ENCODE measurements at places on chromosomes 7 and 10.
A peak's percentile ranks its signal among the peaks of the same experiment; 100 is the strongest.

- DNase-seq, result no peak
Observed at GRCh38 chr7:100867776-100868485, 744 bp downstream of the TRIP6 start.

- DNase-seq, result no peak
Observed at GRCh38 chr10:106224676-106225075, 939.8 kb downstream of the SORCS1 start.

- DNase-seq, result no peak
Observed at GRCh38 chr7:146090023-146090645, 26.5 kb upstream of the CNTNAP2 start.

GRCh38 chr10:52216852-52217251 is 97.2 kb upstream of the DKK1 start:
- DNase-seq, result no peak

DNA sequence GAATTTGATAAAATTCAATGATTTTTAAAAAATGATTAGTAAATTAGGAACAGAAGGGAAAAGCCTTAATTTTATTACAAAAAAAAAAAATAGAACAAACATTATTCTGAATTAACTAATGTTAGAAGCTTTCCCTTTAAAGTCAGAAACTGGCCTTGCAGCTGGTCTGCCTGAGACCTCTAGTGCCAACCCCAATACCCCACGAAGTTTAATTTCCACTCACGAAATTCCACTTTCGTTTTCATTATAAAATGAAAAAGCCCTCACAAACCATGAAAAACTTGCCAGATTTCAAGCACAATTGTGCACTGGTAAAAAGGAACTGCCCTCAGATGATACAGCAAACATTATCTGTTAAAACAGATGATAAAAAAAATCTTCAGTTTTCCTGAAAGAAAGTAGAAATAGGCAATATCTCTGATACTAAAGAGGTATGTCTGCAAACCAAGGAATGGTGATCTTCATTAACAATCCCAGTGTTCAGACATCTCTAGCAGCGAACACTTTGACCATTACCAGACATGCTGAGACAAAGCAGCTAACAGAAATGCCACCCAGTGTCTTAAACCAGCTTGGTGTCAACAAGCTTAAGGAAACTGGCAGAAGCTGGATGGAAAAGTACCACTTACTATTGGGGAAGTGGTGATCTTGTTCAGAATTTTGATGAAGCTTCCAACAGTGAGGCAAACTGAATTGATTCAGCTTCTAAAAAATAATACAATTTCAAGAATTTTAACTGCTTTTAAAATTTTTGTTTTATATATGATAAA is 80.2 kb downstream of the PALS2 start:
- DNase-seq, result no peak

GRCh38 chr10:103888113-103888841 is 29.7 kb downstream of the STN1 start:
- peak; percentile 92 for DNase-seq

DNA sequence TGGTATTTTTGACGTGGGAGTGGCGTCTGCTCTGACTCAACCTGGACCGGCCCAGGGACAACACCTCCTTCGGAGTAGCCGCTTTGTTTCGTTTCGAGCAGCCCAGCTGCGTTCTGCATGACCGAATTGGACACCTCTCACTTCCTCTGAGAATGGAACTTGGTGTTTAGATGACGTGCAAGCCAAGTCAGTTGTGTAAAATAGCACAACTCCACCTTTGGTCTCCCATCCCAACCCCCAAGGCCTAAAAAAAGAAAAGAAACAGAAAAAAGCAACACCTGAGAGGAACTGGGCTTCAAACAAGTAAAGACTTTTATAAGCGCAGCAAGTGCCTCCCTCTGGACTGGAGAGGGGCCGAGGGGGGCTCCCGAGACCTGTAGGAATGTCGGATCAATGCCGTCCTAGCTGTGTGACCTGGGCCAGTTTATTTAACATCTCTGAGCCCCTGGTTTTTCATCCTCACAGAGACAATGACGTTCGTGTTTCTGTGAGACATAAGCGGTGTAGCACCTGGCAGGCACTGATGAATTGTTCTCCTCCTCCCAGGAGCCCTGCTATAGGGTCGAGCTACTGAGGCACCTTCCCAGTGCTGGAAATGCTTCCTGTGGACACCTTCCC is 52.0 kb upstream of the SMNDC1 start:
- DNase-seq, result no peak

DNA sequence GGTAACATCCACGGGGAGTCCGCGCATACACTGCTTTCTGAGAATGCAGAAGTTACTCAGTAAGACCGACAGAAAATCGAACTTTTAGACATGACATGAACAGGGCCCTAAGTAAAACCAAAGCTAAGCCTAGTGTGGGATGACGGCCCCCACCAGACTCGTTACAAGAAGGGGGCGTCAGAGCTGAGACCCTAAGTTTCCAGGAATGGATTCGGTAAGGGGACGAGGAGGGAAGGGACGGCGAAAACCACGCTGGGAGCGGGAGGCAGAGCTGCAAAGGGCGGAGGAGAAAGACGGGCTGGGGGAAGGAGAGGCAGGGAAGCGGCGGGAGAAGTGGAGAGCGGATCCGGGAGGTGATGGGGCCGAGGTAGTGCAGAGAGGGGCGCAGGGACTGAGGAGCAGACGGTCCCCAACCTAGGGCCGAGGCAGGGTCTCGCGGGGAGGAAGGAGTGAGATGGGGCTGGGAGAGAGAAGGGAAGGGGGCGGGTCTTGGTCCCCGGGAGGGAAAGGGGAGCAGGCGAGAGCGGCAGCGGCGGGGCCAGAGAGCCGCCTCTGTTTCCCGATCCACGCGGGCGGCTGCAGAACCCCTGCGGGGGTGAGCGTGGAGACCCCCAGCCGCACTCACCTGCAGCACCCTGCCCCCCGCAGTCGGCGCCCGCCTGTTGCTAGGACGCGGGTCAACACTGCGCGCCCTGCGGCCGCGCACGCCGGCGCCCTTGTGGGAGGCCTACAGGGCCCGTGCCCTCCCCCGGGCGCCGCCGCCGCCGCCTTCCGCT is 513 bp downstream of the ODAD2 start:
- DNase-seq, result peak; percentile 39

DNA sequence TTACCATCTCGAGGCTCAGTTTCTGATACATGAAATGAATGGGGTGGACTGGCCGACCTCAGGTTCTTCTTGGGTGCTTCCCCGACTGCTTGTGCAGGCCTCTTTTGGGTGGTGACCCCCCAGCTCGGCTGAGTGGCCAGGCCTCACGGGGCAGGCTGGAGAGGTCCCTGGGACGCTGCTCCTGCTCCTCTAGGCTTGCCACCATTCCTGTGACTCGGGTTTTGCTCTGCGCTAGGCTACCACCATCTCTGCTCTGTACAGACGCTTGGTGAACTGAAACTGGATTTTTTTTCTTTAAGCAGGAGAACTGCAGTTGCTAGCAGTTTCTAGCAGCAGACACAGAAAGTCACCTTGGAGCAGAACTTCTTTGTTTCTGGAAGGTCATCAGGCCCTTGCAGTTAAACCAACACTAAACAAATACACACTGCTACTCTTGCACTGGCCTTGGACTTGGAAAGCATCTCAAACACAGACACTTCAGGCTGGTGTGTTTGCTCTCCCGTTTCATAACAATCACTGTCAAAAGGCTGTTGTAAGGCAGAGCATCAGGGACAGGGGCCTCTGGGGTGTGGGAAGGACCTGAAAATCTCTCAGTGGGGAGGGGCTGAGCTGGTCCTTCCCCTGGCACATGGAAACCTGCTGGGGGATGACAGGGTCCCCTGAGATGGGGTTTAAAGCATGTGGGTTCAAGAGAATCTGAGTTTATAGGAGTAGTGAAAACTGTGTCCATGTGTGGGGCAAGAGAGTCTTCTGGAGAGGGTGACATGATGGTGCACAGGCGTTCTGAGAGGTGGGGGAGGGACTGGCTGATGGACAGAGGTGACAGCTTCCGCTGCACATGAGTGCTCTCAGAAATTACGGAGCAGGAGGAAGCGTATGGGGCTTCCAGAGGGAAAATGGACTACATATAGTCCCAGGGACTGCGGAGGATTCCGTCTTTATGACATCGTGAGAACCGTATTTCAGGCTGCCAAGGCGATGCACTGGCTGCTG is 35.0 kb upstream of the GIMAP8 start:
- no peak for DNase-seq

DNA sequence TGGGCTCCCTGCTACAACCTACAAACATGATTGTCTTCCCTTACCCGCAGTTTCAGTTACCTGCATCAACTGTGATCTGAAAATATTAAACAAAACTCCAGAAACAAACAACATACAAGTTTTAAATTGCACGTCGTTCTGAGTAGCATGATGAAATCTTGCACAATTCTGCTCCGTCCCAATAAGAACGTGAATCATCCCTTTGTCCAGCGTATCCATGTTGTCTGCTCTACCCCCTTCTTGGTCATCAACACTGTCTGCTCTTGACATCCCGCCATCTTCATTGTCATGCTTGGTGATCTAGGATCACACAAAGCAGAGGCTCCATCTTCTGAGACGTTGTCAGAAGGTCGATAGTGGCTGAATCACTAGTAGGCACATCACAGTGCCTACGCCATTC is 53.9 kb downstream of the ACADSB start:
- DNase-seq, result no peak

GRCh38 chr10:95755511-95756004 is 405 bp upstream of the ENTPD1 start:
- DNase-seq, result peak; percentile 29

DNA sequence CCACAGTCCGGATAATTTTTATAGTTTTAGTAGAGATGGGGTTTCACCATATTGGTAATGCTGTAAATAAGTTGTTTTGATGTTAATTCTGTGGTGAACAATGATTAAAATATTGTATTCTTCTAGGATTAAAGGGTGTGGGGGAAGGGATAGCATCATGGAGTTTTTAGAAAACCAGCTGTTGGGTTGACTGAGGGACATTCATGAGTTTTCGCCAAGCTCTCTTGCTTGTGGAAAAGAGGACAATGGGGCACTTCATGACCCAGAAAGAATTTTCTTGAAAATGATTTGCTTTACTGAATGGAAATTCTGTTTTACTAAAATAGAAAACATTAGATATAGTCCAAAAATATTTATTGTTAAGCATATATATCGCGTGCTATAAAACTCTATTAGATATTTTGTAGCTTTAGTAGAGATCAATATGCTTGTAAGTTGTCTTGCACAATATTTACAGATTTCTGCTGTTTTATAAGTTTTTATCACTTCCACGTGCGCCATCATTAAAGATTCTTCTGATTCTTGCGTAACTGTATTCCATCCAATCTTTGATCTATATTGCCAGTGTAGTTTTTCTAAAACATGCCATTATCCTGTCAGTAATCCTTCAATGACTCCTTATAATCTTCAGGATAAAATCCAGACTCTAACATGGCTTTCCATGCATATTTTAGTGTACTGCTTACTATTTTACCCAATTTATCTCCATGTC is 41.8 kb downstream of the LCOR start:
- DNase-seq, result no peak

GRCh38 chr10:48551861-48552591 is 52.8 kb downstream of the ARHGAP22 start:
- DNase-seq, result no peak

- no peak for DNase-seq
Observed at GRCh38 chr10:93028883-93029282, 31.7 kb upstream of the CYP26C1 start.

DNA sequence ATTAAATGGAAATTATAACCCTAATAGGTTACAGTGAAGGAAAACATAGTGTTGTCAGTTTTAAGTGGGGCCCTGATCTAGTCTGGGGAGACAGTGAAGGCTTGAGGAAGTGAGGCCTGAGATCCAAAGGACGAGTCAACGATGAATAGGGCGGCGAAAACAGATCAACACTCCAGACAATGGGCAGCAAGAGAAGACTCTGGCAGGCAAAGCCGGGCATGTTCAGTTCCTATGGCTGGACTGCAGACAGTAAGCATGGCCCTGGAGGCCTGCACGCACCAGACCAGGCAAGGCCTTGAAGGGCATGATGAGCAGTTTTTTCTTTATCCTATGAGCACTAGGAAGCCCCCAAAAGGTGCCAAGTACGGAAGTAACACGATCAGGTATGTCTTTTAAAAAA is 127.8 kb downstream of the RNF216 start:
- no peak for DNase-seq

- no peak for DNase-seq
Observed at GRCh38 chr7:150793569-150794238, 6.5 kb downstream of the TMEM176B start.

DNA sequence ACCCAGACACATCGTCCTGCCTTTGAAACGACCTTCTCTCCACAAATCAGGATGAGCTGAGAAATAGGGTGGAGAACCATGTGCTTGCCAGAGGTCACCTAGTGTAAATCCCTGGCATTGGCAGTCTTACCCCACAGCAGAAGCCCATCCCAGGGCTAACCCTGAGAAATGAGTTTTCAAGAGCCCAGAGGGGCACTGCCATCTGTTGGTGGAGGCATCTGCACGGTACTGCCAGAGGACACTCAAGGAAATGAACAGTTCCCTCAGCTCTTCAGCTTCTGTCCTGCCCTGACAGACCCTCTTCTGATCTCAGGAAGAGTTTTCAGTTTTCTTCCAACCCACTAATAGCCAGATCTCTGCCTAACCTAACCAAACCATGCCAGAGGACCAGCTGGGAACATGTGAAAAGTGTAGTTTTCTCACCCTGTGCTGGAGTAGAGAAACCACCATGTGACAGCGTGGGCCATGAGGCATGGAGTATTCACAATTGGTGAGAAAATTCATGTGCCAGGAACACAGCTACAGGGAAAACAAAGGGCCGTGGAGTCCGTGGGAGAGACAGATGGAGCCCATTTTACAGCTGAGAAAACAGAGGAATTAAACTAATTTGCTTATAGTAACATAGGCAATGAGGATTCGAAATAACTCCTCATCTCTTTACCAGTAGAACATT is 37.7 kb upstream of the ITPRID1 start:
- DNase-seq, result no peak

GRCh38 chr7:45446195-45446944 is 127.8 kb upstream of the ADCY1 start:
- no peak for DNase-seq

All from body of pancreas (tissue), 4 donors.